ENCODE measurements at places on chromosomes 12 and 14. TPM values are rescaled to one million over a fixed set of nuclear protein-coding genes. Genes with fewer than 3 reads are reported as not detected.
A peak's percentile ranks its signal among the peaks of the same experiment; 100 is the strongest.

Gene SLCO1B1
- total RNA-seq = not detected

Gene TAS2R43
- not detected for total RNA-seq

Gene DBX2
- not detected for total RNA-seq

- H3K27ac ChIP-seq = no peak overlapping the region
- peaks cover 6% of the 10 kb centered on the region for H3K4me1 ChIP-seq
- DNase-seq = no peak
Observed at GRCh38 chr14:103022002-103022684, 35.2 kb downstream of the CDC42BPB start.

DNA sequence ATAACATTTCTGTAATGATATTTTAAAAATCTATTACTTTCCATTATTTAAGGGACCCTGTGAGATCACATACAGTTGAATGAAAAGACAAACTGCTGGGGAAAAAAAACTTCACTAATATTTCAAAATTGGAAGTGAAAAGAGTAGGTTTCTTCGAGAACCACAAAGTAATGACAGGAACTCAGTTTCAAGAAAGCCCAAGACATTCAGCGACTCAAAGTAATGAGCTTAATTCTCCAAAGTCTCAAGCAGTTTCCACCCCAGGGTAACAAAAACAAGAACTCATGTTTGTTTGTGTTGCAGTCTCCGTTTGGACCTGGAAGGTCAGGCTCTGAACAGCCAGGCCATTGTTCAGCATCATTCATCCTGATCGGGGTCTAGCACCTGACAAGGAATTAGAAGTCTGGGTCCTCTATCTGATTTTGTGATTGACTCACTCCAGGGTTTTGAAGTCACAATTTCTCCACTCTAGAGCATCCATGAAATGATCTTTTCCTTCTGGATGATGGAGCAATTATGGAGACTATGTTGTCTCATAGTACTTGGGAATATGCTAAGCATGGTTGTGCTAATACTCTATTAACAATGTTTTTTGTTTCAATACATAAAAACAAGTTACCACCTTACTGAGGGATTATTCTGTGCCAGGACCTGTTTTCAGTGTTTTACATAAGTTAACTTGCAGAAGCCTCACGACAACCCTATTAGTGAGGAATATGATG is 126.9 kb downstream of the SLC25A21 start:
- no peaks in the 10 kb centered on the region for H3K4me1 ChIP-seq
- no peak overlapping the region for H3K4me3 ChIP-seq
- no peak for DNase-seq
- H3K36me3 ChIP-seq = no peaks in the 10 kb centered on the region
- no peak overlapping the region for H3K27ac ChIP-seq

DNA sequence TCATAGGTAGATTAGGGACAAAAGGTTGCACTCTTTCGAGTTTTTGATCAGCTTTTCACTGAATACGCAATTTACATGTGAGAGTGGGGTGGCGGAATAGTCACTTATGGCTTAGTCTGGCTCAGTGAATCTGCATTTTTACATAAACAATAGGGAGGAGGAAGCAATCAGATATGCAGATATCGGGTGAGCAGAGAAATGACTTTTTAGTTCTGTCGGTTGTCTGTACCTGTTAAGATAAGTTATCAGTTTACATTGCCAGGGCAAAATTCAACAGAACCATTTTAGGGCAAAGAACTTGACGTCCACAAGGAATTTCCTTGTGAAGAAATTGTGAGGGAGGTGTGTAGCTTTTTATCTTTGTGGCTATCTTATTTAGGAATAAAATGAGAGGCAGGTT is 15.4 kb upstream of the EGLN3 start:
- H3K4me3 ChIP-seq = no peak overlapping the region
- H3K27ac ChIP-seq = no peak overlapping the region
- H3K27me3 ChIP-seq = no peaks in the 10 kb centered on the region
- no peaks in the 10 kb centered on the region for H3K36me3 ChIP-seq
- DNase-seq = no peak

GRCh38 chr12:105944628-105945027 is 194.1 kb downstream of the NUAK1 start:
- no peaks in the 10 kb centered on the region for H3K36me3 ChIP-seq
- DNase-seq = no peak
- no peaks in the 10 kb centered on the region for H3K4me1 ChIP-seq
- H3K27me3 ChIP-seq = no peaks in the 10 kb centered on the region

DNA sequence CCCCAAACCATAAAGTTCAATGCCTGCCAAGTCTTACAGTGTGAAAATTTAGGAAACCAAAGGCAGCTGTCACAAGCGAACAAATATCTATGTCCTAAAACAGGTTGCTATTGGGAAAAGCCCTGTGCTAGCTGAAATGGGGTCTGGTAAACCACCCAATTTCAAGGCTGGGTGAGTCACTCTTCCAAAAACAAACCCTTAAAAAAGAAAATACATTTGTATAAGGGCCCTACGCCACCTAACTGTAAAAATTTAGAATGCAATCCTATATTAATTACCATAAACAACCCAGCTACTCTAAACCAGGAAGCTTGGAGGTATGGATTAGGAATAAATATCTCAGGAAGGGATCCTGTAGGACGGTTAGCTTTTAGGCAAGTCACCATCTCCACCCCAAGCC is 32.1 kb downstream of the PRMT8 start:
- no peak overlapping the region for H3K4me3 ChIP-seq
- no peaks in the 10 kb centered on the region for H3K36me3 ChIP-seq

DNA sequence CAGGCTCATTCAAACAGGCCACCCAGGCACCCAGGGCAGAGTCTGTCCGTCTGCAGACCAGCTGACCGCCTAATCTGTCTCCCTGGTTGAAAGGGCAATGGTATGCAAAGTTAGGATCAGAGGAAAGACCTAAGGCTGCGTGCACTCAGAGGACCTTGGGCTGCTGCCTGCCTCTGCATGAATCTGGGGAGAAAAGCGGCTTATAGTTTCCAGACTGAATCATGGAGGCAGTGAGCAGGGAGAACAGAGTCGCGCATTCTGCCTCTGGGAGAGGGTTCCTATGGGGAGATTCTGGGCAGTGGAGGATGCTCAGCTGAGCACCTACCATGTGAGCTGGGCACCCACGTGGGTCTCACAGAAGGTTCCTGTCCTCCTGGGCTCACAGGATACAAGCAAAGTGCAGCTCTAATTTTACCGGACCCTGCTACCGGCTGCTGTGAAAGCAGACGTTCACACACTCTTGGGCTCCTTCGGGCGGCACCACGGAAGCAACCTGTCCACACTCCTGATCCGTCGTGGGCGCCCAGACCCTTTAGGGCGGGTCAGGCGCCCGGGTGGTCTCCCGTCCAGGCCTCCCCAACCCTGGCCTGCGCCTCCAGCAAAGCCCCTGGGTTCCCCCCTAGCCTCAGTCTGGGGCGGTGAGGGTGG is 772 bp downstream of the SCARB1 start:
- H3K36me3 ChIP-seq = peaks cover 2% of the 10 kb centered on the region
- DNase-seq = no peak
- peaks cover 19% of the 10 kb centered on the region for H3K4me1 ChIP-seq
- H3K27ac ChIP-seq = no peak overlapping the region
- no peaks in the 10 kb centered on the region for H3K27me3 ChIP-seq
- peak overlapping the region; percentile 95 for H3K4me3 ChIP-seq

DNA sequence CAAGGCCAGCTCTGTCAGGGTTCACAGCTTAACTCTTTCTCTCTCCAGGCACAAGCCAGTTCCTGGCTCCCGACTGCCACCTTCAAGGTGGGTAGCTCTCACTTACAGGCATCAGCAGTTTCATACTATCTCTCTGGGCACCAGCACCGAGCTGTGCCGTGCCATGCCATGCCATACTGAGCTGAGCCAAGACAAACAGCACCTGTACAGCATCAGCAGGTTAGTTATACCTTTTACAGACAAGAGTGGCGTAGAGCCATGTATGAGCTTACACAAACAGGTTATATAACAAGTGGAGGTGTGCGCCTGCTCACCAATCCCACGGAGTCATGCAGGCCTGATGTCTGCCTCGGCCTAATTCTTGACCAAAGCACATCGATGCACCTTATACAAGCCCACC is 1098.7 kb downstream of the AACS start:
- no peaks in the 10 kb centered on the region for H3K4me1 ChIP-seq
- H3K27ac ChIP-seq = no peak overlapping the region
- no peaks in the 10 kb centered on the region for H3K36me3 ChIP-seq

- no peak for DNase-seq
- H3K36me3 ChIP-seq = no peaks in the 10 kb centered on the region
- no peak overlapping the region for H3K27ac ChIP-seq
- H3K27me3 ChIP-seq = no peaks in the 10 kb centered on the region
Observed at GRCh38 chr14:53126731-53127130, 26.4 kb downstream of the DDHD1 start.

All from H1 (cell line).